Renal cortex interstitium (tissue), 15 donors: ENCODE measurements at places on chromosomes 5 and 9.
A peak's percentile ranks its signal among the peaks of the same experiment; 100 is the strongest.

GRCh38 chr5:100827481-100827889 is 75.6 kb downstream of the ST8SIA4 start:
- peak; percentile 8 for DNase-seq

- DNase-seq: no peak
These were observed 640.0 kb downstream of the MAT2B start for GRCh38 chr5:164145458-164145857.

DNA sequence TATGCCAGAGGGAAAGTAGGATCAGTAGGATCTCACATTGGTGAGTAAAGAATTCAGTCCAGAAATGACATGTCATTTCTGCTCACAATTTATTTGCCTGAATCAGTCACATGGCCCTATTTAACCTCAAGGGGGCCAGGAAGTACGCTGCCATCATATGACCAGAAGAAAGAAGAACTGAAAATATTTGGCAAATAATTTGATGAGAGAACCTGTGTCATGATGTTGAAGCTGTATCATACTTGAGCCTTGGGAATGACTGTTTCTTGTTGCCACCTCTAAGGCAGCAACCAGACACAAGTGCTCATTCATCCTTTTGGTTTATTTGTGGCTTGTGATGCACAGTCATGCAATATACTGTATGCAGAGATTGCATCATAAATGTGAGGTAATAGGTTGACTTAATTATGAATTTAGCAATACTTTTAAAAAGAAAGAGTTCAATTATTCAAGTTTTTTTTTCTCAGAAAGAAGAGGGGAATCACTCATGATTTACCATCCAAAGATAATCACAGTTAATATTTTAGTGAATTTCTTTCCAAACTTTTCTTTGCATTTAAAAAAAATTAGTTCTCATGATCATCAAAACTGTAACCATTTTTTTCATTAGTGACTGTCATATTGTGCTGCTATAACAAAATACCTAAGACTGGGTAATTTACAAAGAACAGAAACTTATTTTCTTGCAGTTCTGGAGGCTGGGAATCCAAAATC is 8.2 kb upstream of the ZFYVE16 start:
- DNase-seq: no peak

- DNase-seq: no peak
These were observed 86.8 kb upstream of the OSMR start for GRCh38 chr5:38758774-38759600.

GRCh38 chr9:100511205-100511604 is 38.3 kb downstream of the TMEFF1 start:
- no peak for DNase-seq

DNA sequence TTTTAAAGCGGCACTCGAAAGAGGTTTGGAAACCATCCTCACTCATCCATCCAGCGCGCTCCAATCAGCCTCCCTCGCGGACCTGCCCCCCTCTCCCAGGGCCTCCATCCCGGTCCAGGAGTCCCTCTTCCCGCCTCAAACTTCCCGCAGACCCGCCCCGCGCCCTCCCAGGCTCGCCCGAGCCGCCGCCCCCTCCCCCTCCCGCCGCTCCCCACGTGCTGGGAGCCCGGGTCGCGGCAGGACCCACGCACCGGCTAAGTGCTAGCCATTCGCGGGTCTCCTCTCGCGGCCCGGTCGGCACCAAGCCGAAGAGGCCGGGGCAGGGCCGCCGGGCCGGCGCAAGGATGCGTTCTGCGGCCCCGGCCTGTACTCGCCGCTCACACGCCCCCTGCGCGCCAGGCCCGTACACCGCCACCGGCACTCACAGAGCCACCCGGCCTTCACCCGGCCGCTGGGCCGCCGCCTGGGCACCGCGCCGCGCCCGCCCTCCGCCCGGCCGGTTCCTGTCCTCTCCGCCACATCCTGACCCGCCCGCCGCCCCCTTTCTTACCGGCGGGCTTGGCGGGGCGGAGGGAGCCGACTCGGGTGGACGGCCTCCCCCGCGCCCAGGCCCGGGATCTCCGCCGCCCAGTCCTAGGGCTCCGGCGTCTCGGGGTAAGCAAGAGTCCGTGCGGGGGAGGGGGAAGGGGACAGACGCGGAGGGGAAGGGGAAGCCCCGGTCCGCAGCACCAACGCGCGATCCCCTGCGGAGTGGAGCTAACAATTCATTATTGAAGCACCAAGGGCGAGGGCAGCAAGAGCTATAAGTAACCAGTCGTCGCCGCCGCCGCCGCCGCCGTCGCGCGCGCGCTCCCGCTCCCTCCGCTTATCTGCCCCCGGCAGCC is 576 bp downstream of the CHD1 start:
- no peak for DNase-seq

GRCh38 chr9:135075234-135076142 is 12.0 kb upstream of the OLFM1 start:
- DNase-seq: peak; percentile 25

DNA sequence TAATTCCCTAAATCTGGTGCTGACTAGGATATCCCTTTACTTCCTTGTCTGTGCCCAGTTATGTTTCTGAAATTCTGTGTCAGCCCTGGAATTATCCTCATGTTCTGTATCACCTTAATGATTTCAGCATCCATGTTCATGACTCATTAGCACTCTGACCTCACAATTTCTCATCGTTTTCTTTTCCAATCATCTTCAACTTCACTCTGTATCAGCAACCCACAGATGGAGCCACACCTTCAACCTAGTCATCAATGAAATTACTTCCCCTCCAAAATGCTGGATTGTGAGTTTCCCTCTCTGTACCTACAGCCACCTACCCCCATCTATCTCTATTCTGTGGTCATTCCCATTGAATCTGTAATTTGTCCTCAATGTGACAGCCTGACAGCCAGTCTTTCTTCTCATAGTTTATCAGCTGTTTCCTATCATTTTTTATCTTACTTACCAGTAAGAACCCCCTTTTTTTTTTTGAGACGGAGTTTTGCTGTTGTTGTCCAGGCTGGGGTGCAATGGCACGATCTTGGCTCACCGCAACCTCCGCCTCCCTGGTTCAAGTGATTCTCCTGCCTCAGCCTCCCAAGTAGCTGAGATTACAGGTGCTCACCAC is 3.1 kb upstream of the IL6ST start:
- DNase-seq: no peak

- DNase-seq: no peak
These were observed 3.2 kb downstream of the ATOSB start for GRCh38 chr9:35112257-35113020.

DNA sequence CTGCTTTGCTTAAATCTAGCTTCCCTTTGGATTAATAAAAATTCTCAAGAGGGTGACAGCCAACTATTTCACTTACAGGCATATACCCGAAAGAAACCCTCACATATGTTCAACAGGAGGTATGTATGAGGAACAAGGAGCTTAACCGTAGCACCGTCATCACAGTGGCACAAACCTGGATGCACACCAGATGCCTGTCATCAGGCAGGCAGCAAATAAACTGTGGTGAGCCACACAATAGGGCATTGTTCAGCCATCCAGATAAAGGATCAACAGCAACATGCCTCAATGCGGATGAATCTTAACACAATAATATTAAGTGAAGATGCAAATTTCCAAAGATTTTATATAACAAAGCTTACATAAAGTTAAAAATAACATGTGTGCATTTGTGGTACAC is 5.5 kb upstream of the TNFSF15 start:
- DNase-seq: no peak

DNA sequence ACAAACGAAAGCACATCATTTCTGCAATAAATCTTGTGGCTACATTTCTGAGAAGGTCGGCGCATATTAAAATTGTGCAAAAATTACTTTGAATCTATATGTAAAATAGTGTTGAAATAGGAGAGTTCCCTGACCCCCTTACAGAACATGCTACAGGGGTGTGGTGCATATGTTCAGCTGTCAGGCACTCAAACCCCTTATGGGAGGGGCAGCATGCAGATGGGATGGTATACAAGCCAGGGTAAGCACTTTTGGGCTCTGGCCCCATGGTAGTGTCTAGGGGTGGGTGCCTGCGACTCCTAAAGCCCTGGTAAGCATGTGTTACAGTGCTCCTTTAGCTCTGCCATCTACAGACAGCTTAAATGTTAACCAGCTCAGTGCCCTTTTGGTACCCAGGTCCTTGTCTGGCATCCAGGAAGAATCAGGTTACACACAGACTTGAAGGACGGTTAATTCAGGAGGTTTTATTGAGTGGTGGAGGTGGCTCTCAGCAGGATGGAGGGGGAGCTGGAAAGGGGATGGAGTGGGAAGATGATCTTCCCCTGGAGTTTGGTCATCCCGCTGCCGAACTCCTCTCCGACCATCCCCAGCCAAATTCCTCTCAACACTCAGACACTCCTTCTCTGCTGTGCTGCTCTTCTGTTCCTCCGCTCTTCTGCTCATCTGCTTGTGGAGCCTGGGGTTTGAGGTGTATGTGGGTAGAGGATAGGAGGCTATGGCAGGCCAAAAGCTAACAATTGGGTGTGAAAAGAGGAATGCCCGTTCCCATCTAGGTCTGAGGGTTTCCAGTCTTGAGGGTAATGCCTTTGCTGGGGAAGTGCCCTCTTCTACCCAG is 84.6 kb upstream of the RASEF start:
- DNase-seq: no peak

- no peak for DNase-seq
These were observed 231.2 kb downstream of the EBF1 start for GRCh38 chr5:158868546-158868945.

- no peak for DNase-seq
These were observed 6.7 kb upstream of the OR1N2 start for GRCh38 chr9:122546196-122546595.

GRCh38 chr9:76342201-76342600 is 52.0 kb downstream of the RFK start:
- no peak for DNase-seq

DNA sequence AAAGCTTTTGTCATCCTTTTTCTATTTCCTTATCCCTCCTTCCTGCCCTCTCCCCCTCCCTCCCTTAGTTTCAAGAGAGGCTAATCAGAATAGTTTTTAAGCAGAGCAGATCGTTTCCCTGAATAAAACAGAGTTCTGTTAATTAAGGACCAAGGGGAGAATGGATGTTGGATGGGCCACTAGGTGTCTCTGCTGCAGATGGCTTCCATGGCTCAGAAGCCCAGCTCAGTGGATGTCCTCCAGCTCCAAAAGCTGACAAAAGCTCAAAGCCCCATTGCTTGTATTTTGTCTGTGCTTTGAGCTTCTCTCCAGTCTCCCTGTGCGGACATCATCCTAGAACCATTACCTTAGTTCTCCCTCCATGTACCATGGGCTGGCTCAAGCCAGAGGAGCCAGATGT is 21.0 kb upstream of the NPR3 start:
- DNase-seq: no peak

DNA sequence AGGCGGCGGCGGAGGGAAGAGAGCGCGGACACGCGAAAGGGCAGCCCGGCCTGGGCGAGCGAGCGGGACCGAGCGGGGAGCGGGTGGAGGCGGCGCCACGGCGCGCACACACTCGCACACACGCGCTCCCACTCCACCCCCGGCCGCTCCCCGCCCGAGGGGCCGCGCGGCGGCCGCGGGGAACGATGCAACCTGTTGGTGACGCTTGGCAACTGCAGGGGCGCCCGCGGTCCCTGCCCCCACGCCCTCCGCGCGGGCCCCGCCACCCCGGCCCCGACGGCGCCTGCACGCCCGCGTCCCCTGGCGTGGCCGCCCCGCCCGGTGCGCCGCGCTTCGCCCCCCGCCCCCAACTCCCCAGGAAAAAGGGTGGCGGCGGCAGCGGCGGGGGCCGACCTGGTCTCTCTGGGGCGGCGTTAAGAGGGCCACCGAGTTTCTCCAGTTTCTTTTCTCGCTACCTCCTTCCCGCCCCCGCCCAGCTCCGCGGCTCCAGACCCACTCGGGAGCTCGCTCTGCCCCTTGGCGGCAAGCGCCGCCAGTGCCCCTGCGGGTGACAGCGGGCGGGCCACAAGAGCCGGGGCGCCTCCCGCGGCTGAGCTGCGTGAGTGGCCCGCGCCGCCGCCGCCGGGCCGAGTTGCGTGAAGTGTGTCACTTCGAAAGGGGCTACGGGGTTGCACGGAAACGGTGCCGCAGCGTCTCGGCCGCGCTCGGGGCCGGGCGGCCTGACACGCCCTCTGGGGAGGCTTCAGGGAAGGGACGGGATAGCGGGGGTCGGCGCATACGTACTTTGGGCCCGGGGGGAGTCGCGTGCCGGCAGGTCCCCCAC is at the start of gene NR3C1:
TSS of gene NR3C1 (minus strand) at position 94 of the 823 bp plus-strand sequence. CDS start 2,847 bp downstream, outside the sequence.
- no peak for DNase-seq

DNA sequence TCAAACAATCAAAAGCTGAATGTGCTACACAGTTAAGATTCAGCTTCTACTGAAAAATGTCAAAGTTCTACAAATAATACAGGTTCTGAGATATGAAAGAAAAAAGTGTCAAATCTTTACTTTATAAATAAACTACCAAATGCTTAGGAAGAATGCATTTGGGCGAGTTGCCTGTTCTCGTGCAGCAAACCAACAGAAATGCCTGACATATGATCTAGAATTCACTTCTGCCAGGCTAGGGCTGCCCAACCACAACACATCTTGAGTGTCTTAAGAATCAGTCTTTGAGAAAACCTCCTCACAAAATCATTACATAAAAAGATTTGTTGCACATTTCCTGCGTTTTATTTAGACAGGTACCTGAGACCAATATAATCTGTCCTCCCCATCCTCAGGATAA is 42.2 kb downstream of the ANKH start:
- DNase-seq: no peak

DNA sequence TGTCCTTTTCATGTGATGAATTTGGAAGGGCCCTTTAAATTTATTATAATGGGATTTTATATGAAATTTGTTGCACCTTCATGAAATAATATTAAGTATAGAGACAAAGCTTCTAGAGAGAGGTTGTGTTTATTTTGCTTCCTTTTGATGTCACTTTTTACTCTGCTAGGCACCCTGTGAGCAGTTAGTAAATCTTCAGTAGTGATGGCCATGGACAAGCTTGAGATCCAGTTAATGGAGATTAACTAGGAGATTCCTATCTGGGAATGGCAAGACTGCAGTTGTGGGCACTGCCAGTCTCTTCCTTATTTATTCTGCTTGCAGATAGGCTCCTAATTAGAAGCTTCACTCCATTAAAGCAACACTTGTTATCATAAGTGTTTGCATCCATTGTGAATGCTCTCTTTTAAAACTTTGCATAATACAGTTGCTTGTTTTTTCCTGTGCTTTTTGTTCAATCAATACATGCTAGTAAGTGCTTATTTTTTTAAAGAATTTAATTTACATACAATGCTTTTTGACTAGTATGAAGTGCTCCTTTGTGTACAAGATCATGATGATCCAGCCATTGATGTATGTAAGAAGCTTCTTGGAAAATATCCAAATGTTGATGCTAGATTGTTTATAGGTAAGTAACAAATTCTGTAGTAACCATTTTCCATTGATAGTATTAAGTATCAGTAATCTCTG is 25.9 kb downstream of the UGCG start:
- DNase-seq: no peak

GRCh38 chr5:31218978-31219377 is 25.5 kb downstream of the CDH6 start:
- no peak for DNase-seq

GRCh38 chr5:136164226-136164625 is 28.7 kb downstream of the SMIM32 start:
- no peak for DNase-seq

- no peak for DNase-seq
These were observed 63.4 kb downstream of the ALDH7A1 start for GRCh38 chr5:126531543-126532120.
